NCI-H526 treated with DMSO at 0.1 percent for 48 hours (cell line): ENCODE measurements at places on chromosomes 3 and 15.

- DNase-seq = no peak
Observed at GRCh38 chr3:114566767-114567166, 272.9 kb downstream of the TIGIT start.

DNA sequence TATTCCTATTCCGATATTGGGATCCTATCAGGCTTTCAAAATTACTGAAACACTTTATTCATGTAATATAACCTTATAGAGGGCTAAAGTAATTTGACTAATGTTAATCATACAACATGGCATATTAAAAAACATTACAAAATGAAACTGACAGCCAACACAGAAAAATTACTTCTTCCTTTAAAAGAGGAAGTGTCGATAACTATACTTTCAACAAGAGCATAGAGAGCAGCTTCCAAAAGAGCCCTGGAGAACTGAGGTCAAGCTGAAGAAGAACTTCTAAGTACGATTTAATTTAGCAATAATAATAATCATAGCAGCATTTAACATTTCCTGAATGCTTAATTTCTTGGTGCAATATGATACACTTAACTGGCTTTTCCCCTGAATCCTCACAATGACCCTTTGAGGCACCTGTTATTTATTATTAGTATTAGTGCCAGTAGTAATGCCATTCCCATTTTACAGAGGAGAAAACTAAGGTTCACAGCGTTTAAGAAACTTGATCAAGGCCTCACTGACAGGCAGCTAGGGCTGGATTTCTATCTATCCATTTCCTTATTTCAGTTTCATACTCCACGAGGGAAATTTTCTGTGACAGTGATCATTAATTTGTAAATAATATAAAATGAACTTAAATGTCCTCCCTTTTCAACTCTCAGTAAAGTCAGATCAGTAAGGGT, 181.6 kb downstream of the CFAP20DC start:
- no peak for DNase-seq

GRCh38 chr3:5275529-5275928, 88.0 kb downstream of the EDEM1 start:
- no peak for DNase-seq

GRCh38 chr3:24237971-24238706, 256.5 kb downstream of the THRB start:
- DNase-seq = peak; percentile 34

GRCh38 chr3:9113040-9113439, 136.4 kb downstream of the SRGAP3 start:
- no peak for DNase-seq

DNA sequence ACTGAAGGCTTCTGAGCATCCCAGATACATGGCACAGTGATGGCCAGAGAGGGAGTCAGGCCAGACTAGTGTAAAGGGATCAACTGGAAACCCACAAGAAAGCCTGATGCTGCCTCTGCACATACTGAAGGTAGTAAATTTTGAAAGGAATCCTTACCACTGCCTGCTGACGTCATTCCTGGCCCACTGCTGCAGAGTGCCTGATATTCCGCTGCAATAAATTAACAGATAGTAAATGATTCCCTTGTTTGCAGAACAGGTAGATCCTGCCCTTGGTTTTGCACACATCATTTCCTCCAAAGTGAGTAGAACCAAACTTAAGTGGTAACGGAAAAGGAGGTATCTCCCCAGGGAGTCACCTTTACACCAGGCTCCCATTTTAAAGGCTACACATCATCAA, 146.7 kb downstream of the FBN1 start:
- no peak for DNase-seq

GRCh38 chr15:79479616-79480015, 47.5 kb downstream of the MINAR1 start:
- DNase-seq = no peak

DNA sequence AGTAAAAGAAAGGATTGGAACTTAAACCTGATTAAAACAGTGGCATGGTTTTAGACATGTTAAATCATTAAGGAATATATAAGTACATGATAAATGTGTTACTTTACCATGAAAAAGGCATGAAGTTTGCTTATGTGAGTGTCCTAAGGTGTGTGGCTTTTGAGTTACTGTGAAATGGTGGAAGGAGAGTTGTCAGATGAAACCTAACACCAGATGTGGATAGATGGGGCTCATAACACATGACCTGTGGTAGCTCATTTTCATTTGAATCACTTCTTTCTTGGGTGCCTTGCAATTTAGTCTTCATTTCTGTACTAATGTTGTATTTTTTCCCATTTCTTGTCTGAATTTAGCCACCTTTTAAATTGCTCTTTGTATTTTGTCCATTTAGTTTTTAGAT, 13.0 kb downstream of the MEF2A start:
- DNase-seq = no peak

GRCh38 chr3:45953536-45953935, 10.3 kb downstream of the CXCR6 start:
- no peak for DNase-seq

- DNase-seq = no peak
Observed at GRCh38 chr3:24110051-24110450, 165.0 kb downstream of the NR1D2 start.

DNA sequence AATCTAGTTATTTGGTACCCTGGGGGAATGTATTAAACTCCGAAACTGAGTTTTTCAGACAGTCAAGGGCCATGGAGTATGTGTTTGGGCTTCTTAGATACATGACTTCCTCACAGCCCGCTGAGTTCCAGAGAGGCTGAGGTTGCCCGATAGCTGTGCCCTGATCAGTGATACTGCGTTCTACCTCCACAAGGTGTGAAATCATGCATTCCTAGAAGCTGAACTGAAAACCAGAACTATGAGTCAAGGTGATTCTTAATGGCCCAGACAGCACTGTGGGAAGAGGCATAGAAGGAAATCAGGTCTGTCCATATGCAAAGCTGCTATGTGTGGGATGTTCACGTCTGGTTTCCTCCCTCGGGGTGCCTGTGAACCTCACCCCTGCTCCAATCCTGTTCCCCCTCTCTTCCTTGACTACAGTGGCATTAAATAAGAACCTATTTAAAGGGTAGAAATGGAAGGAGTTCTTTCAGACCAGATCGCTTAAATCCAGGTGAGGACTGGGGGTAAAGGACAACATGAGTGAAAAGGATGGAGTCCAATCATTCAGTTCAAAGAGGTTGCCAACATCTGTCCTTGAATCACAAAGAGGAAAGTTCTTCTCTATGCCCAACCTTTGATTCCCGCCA, 74.3 kb downstream of the MYO1E start:
- DNase-seq = peak; percentile 23

DNA sequence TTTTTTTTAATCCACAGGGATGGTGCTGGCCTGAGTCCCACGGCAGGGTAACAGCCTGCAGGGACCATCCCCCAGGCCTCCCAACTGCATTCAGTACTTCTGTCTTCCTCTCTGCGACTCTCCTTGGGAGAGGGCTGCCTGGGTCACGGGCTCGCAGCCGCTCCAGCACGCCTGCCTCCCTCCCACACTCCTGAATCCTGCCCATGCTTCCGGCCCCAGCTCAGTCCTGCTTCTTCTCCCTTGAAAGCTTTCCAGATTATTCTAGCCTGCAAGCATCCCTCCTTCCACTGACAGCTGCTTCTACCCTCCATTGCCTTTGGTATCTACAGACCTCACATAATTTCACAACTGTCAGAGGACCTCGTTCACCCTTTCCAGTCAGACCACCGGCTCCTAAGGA, 32.4 kb downstream of the MEGF11 start:
- DNase-seq = no peak

GRCh38 chr3:116145613-116146012, 299.7 kb downstream of the LSAMP start:
- no peak for DNase-seq

DNA sequence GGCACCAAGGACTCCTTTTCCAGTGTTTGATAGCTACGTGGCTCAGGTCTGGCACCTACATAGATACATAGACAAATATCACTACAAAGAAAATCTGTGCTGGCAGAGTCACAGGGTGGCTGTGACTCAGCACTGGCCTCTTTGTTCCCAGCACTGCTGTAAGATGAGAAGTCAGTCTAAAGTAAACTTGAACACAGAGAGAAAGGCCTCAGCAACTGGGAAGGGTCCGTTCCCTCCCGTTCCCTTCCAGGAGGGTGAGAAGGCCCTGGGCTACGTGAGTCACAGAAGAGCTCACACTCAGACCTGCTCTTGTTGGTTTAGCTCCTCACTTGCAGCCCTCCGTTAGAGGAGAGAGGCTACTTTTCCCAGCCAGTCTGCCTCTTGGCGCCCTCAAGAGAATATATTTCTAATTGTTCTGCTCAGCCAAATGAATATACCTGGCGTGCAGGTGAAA, 23.1 kb downstream of the ANXA2 start:
- no peak for DNase-seq

GRCh38 chr3:14822670-14823390, 4.1 kb downstream of the FGD5 start:
- peak; percentile 55 for DNase-seq

- DNase-seq = peak; percentile 90
Observed at GRCh38 chr3:71006810-71007785, 576.4 kb downstream of the FOXP1 start.

DNA sequence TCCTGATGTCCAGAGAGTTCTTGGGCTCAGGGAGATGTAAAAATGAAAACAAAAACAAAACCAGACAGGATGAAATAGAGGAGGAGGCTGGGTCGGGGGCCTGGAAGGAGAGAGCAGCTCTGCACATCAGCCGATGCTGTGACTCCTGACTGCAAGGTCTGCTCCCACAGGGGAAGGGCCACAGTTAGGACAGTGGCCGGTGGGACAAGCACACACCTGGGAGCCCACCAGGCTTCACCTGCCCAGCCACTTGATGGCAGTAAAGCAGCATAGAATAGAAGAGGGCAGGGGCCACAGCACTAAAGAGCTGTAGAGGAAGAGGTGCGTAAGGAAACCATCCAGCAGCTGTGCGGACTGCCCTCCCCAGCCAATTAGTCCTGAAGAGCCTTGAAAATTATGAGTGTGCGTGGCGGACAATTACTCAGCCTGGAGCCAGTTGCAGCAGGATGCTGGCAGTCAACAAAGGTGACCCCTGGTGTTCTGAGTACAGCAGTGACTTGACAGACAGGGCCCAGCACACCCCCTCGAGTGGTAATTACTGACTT, 29.8 kb downstream of the ALS2CL start:
- no peak for DNase-seq

DNA sequence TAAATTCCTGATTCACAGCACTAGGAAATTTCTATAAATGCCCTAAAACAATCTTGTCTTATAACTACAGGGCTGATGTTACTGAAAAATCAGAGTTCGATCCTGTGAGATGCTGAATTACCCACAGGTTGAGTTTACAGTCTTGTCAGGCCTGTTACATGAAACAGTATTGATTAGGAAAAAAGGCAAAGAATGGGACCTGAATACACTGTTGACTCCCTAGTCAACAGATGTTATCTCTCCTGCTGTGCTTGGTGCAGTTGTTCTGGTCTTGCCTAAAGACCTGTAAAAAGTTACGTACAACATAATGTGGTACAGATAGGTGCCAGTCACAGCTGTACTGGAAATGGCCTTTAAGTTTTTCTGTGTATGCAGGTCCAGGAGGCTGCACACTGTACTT, 91.4 kb upstream of the ASB14 start:
- no peak for DNase-seq

DNA sequence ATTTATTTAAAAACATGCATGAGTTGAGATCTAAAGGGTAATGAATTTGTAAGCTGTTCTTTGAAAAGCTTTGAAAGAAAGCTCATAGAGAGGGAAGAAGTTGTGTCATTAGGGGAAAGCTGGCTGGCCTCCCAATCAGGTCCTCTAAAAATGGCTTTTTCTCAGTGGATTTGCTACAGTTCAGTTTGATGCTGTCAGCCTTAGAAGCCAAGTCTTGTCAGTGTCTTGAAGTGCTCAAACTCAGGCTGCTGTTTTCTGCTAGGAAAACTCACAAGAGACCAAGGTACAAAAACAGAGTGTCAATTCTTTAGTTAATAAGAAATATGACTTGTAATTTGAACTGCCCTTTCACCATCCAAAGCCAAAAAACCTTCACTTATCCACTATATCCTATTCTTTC, 243.8 kb downstream of the OTOL1 start:
- no peak for DNase-seq

- no peak for DNase-seq
Observed at GRCh38 chr3:66450390-66451022, 50.3 kb downstream of the LRIG1 start.

DNA sequence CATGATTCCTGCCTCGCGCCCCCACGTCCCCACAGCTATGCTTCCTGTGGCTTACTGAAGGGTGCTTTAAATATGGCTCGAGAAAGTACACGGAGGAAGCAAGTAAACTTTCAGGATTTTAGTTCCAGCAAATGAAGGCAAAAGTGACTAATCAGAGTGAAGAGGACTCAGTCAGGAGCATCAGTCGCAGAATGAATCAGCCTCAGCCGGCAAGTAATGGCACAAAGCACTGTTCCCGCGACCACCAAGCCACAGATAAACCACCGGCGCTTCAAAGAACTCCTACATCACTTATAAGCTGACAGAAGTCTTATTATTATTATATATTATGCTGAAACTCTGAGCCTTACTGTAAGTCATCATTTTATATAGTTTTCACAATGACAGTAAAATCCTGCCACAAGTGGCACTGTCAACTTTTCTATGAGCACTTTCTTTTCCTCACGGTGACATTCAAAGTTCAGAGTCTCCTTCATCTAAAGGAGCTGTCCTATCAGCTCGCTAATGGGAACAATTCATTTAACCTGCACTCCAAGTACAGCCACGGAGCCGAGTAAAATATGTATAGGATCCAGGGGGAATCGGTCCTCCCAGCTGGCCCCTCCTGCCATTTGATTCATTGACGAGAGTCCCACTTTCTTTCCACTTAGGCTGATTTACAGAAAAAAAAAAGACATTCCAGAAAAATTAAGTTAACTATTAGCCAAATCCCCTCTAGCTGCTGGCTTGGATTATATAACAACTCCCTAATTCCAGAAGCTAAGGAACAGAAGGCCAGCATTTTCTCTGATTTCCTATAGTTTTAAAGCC, 217.0 kb upstream of the ICE2 start:
- no peak for DNase-seq

GRCh38 chr3:166897811-166898210, 482.3 kb downstream of the ZBBX start:
- DNase-seq = no peak

DNA sequence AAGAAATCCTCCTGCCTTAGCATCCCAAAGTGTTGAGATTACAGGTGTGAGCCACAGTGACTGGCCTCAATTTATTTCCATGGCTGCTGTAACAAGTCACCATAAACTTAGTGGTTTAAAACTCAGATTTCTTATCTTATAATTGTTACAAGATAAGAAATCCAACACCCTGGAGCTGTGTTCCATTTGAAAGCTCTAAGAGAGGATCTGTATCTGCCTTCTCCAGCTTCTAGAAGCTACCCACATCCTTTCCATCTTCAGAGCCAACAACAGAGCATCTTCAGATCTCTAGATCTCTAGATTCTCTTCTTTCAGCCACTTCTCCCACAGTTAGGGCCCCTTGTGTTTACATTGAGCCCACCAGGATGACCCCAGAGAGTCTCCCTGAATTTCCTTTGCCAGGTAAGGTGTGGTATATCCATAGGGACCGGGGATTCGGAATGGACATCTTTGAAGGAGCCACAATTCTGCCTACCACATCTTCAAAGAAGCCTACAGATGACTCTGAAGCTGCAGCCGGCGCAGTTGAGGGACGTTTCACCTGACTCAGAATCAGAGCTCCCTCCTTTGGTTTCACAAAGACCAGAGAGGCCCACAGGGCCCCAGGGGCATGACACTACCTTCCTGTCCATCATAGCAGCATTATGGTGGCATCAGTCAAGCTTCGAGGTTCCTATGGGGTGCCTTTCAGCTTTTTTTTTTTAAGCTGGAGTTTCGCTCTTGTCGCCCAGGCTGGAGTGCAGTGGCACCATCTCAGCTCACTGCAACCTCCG, 87.0 kb upstream of the IGF1R start:
- no peak for DNase-seq

- DNase-seq = no peak
Observed at GRCh38 chr15:72758182-72758581, 25.4 kb downstream of the ADPGK start.

GRCh38 chr3:122907471-122907870, 112.6 kb downstream of the SLC49A4 start:
- no peak for DNase-seq
